Gastroesophageal sphincter (tissue), 4 donors: ENCODE measurements at places on chromosomes 11 and 22.

GRCh38 chr11:440065-441042 is 1.5 kb downstream of the ANO9 start:
- no peak for ATAC-seq

GRCh38 chr11:6745465-6746015 is 26.2 kb downstream of the OR2AG2 start:
- ATAC-seq, result no peak

GRCh38 chr22:46721501-46722085 is 16.5 kb downstream of the CERK start:
- ATAC-seq, result no peak

GRCh38 chr11:71501071-71501985 is 25.7 kb upstream of the KRTAP5-7 start:
- no peak for ATAC-seq

GRCh38 chr11:28383456-28383855 is 275.3 kb downstream of the METTL15 start:
- no peak for ATAC-seq

GRCh38 chr22:19448076-19448607 is 631 bp upstream of the C22orf39 start:
- ATAC-seq, result peak; percentile 24

- peak; percentile 68 for ATAC-seq
Measured at GRCh38 chr11:69008737-69009440, 4.2 kb downstream of the MRGPRF start.

- ATAC-seq, result no peak
Measured at GRCh38 chr22:23202812-23203451, 22.6 kb downstream of the BCR start.

DNA sequence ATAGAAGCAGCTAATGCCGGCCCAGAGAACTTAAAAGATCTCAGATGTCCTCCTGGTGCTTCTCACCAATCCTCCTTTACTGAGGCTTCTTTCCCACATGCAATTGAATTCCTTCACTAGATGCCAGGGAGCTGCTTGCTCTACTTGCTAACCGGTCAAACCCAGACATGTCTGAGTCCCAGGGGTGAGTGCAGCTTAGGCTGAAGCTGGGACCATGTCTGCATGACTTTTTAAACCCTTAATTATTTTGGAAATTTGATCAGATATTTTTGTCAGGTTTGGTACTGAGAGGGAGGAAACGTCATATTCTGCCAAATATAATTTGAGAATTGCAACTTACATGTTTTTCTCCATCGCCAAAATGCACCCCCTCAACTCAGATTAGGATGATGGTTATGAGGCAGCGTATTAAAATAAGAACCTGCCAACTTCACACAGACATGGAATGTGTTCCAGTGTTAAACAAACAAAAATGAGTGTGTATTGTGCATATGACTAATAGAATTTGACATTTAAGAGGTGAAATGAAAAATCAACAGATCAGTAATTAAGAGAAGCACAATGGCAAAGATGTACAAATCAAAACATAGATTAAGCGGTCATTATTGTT is 529.5 kb downstream of the ETS1 start:
- no peak for ATAC-seq

- ATAC-seq, result no peak
Measured at GRCh38 chr11:57111619-57112018, 70.1 kb upstream of the LRRC55 start.

DNA sequence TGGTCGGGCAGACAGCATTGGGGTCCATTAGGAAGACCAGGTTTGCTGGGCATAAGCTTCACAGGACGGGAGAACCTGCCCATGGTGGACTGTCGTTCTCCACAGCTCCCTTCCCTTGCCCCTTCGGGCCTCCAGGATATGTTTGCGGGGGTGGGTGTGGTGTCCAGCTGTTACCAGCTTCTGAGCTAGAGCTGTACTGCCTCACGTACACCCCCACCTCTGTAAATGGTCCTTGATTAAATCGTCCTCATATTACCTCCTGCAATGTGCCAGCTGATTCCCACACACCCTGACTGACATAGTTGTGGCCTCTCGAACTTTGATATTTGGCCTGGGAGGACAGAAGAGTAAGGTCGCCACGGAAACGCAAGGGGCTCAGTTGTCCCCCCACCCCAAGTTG is 16.2 kb upstream of the BCR start:
- no peak for ATAC-seq

GRCh38 chr11:33775832-33776470 is 1.6 kb upstream of the FBXO3 start:
- no peak for ATAC-seq

GRCh38 chr22:38174626-38175025 is 7.0 kb downstream of the PLA2G6 start:
- no peak for ATAC-seq

DNA sequence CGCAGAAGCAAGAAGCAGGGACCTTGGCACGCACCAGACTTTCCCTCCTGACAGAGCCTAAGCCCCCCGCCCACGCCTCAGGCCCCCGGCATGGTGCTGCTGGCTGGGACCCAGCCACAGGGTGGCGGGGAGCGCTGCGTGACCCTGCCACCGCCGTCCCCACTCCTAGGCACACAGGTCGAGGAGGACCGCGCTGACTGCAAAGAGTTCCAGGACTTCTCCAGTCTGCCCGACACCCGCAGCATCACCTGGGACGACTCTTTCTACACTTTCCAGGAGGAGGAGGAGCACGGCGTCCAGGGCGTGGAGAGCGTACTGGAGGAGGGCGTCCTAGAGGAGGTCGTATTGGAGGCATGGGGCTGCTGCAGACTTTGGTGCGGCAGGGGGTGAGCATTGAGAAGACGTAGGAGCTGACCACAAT is 103.7 kb downstream of the TRIM51G start:
- no peak for ATAC-seq

DNA sequence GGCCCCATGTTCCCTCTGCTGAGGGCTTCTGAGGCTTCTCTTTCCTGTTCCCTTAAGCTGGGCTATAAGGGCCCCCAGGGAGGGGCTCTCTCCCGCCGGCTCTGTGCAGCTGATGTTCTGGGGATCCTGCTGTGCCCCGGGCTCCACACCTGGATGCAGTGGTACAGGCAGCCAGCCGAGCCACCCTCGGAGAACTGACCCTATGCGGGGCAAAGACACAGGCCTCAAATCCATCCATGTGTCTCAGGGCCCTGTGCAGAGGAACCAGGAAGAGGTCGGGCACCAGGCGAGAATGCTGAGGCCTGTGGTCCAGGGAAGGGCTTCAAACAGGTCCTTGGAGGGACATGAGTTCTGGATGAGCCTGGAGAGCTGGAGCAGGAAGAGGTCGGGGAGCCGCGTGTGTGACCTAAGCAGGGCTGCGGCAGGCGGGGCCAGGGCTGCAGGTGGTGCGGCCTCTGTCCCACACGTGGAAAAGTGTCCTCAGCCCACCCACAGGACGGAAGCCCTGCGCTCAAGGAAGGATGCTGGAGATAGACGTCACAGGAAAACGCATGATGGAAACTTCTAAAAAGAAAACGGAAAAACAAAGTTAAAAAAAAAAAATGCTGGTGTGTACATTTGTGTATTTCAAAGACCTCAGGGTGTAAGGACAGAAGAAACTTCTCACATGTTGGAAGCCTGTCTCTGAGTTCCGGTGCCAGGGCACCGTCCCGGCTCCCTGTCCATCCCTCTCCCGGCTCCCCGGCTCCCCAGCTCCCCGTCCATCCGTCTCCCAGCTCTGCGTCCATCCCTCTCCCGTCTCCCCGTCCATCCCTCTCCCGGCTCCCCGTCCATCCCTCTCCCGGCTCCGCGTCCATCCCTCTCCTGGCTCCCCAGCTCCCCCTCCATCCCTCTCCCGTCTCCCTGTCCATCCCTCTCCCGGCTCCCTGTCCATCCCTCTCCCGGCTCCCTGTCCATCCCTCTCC is 1149.2 kb downstream of the BRD1 start:
- ATAC-seq, result no peak

DNA sequence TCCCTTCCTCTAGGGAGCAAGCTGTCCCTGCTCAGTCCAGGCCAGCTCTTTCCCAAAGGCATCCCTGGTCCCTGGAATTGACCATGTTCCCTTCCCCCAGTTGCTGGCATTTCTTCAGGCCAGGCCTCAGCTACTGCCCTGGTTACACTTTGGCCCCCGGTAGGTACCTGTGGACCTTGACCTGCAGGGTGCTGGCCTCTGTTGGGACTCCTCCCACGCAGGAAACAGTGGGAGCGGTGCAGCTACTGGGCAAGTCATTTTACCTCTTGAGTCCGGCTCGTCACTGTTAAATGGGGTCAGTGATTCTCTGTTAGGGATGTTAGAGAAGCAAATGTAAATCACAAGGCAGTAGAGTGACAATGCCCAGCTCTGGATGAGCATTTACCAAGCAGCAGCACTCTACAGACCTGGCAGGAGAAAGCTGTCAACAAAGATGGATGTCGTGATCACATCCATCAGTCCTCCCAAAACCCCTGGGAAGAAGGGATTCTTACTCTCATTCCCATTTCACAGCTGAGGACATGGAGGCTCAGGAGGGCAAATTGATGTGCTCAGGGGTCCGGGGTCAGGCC is 16.9 kb downstream of the MYO7A start:
- no peak for ATAC-seq

DNA sequence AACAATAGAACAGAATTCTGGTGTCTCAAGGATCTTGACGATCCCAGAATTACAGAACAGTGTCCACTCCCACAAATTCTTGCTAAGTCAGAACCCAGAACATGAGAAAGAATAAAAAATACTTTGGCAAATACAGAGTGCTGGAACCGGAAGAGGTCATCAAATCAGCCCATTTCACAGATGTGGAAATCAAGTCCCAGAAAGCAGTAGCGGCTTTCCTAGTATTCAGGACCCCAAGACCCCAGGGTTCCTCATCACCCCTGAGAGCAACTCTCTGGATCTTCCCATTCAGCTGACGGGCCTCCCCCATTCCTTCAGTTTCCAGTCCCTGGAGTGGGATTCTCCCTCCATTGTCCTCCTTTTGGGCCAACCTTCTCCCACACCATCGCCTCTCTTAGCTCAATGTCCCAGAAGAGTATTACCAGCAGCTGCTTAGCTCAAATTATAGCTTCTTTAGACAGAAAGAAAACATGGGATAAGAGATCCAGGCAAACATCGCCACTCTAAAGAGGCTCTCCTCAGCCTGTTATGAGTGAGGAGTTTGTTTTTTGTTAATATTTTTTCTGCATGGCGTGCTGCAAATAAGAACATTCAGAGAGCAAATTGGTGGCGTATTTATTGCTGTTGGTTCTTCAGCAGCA is 268.3 kb downstream of the MN1 start:
- ATAC-seq, result no peak

GRCh38 chr11:116828632-116829524 is 829 bp upstream of the APOC3 start:
- no peak for ATAC-seq

- no peak for ATAC-seq
Measured at GRCh38 chr11:7197469-7197868, 54.2 kb upstream of the SYT9 start.

- no peak for ATAC-seq
Measured at GRCh38 chr11:94545264-94546161, 1.8 kb downstream of the FUT4 start.

- no peak for ATAC-seq
Measured at GRCh38 chr22:17387356-17387755, 18.1 kb downstream of the CECR2 start.

DNA sequence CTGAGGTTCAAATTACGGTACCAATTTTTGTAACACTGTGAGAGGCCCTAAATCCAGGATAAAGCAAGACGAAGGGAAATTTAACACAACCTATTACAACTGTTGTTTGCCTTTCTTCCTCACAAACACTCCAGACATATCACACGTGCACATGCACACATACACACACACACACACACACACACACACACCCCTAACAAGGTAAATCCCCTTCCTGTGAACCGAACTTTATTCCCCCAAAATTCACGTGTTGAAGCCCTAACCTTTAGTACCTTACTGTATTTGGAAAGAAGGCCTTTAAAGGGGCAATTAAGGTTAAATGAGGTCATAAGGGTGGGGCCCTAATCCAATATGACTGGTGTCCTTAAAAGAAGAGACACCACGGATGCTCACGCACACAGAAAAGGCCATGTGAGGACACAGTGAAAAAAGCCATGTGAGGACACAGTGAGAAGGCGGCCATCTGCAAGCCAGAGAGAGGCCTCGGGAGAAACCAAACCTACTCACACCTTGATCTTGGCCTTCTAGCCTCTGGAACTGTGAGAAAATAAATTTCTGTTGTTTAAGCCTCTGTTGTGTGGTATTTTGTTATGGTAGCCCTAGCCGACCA is 1.8 kb downstream of the SERGEF start:
- no peak for ATAC-seq

DNA sequence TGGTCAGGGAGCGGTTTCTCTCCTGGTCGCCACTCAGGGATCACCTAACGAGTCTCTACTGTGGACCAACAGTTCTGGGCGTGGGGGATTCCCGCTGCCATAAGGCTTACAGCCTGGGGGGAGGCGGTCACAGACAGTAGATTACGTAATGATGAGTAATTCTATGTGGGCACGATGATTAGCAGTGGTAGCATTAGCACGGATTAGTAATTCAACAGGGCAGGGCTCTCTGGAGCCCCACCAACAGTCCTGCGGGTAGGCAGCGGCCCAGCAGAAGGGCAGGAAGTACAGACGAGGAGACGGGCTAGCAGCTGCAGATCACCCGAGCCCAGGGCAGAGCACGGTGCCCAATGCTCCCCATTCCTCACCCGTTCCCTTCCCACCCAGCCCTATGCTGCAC is 3.6 kb downstream of the SHISAL1 start:
- peak; percentile 72 for ATAC-seq

- no peak for ATAC-seq
Measured at GRCh38 chr11:68927280-68928135, 23.8 kb downstream of the IGHMBP2 start.

GRCh38 chr11:46247659-46248058 is 29.8 kb upstream of the CREB3L1 start:
- ATAC-seq, result no peak

DNA sequence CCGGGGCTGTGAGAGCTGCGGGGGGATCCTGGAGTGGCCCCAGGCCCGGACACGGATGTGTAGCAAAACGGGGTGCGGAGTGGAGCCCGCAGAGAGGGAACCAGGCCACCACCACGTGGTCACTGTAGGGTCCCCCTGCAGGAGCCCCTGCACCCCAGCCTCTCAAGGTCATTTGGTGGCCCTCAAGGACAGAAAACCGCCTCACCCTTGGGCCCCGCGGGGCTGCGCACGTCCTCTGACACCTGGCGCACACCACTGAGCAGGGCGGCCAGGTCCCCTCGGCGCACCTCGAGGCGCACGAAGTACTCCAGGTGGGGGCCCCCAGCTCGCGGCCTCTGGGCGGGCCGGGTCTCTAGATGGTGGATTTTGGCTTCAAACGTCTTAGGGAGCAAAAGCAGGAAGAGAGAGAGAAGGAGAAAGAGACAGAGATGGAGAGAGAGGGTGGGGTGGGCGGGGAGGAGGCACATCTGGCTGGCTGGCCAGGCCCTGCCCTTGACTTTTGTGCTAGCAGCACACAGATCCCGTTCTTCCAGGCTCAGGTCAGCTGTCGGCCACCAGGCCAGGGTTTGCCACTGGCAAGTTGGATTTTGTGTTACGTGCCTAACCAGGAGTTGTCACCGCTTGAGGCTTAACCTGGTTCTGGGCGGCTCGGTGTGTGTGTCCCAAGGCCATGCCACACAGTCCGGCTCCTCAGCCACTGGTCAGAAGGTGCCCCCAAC is 3.2 kb downstream of the TH start:
- ATAC-seq, result no peak
